GM04503 (cell line): ENCODE measurements at places on chromosomes 7 and 10.
A peak's percentile ranks its signal among the peaks of the same experiment; 100 is the strongest.

DNA sequence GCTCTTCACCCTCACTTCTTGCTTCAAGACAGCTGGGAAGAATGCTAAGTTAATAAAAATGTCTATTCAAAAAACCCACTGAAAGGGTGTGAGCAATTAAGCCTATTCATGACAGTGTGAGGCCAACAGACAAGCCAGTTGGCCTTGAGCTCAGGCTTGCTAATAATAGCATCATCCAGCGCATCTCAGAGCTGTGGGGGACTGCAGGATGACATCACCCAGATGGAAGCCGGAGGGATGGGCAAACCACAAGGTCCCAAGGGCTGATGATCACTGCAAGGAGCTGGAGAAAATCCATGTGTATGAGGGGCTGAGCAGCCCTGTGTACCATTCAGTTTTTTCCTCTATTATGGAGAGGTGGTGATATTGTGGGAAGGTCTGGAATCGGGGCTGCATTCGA lies 770.4 kb downstream of the TNS3 start:
- peak; percentile 96 for DNase-seq

DNA sequence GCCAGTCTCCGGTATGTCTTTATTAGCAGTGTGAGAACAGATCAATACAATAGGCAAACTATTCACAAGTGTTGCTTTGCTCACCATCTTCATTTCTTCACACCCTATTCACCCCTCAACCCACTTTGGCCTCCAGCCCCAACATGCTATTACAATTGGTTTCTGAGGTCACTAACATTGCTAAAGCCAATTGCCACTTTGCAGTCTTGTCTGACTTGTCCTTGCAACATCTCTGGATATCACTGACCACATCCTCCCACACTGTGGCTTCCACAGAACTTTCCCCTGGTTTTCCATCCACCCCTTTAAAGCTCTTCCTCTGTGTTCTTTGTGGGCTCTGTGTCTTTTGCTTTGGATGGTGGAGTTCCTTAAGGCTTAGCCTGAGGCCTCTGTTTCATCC lies 5.2 kb upstream of the APBB1IP start:
- DNase-seq = no peak

GRCh38 chr10:123373591-123373990 lies 219.4 kb downstream of the BUB3 start:
- no peak for DNase-seq

- no peak for DNase-seq
Measured at GRCh38 chr7:2479276-2480069, 3.3 kb upstream of the GRIFIN start.

GRCh38 chr7:158125721-158126120 lies 461.9 kb downstream of the PTPRN2 start:
- no peak for DNase-seq

- DNase-seq = no peak
Measured at GRCh38 chr7:105644937-105645336, 63.6 kb upstream of the EFCAB10 start.

- DNase-seq = no peak
Measured at GRCh38 chr7:95190515-95190914, 133.8 kb downstream of the PON1 start.

DNA sequence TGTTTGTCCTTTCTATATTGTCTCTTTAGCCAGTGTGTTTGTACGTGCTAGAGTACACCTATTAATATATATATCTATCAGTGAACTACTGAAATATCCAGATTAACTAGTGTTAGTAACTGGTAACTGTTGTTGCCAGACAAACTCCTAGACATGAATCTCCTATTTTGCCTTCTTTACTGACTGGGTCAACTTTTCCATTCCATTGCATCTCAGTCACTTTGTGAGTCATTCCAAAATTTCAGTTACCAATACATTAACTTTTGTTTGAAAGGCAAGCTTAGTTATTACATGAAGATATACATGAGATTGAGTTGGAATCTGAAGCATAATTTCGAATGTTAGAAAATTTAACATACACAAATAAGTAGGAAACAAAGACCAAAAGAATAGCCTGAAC lies 51.4 kb downstream of the BTAF1 start:
- peak; percentile 35 for DNase-seq

- DNase-seq = no peak
Measured at GRCh38 chr10:36221101-36221500, 579.0 kb upstream of the FZD8 start.

DNA sequence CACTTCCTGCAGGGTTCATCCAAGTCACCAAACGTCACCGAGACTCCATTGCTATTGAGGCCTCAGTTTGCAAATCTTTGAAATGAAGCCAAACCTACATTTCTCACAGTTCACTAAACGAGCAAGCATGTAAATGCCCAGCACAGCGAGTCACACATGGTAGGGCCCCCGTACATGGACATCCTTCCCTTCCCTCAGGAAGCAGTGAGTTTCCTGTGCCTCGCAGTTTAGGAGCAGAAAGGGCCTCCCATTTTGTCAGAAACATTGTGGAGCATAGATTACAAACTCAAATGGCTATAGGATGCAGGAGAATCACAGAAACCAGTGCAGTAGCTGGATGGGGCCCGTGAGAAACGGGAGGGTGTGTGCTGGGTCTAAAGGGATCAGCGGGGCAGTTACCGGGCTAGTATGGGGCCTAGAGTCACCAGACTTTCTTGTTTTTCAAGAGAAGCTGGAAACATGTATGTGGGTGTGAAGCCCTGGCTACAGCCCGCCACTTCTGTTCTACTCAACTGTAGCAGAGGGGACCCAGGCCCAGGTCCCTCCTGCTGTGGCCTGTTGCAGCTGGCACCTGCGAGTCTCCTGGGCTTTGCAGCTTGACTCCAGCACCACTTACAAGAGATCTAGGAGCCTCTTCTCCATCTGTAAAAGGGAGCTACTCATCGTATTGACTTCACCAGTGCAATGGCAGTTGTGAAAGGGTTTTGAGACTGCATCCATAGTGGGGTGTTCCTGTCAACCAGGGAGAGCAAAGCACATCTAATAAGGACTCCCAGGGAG lies 14.2 kb upstream of the SLC18A3 start:
- no peak for DNase-seq

DNA sequence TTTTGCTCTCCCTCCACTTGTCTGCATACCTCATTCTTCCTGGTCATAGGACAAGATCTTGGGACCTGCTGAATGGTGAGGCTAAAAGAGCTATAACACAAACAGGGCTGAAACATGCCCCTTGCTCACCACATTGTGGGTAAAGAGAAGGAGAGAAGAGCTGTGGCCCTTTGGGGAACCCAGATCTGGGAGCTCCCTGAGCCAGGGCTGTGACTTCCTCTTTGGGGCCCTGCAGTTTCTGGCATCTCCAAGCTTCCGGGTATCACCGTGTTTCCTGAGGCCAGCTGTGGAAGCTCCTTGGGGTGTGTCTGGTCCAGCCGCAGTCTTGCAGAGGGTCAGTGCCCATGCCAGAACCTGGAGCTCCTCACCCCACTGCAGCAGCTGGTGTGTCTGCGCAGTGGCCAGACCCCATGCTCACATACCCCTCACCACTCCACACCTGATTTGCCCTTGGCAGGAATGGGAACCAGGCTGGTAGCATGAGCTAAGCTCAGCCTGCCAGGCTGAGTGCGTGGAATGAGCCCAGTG lies 34.0 kb downstream of the DKK1 start:
- DNase-seq = no peak

DNA sequence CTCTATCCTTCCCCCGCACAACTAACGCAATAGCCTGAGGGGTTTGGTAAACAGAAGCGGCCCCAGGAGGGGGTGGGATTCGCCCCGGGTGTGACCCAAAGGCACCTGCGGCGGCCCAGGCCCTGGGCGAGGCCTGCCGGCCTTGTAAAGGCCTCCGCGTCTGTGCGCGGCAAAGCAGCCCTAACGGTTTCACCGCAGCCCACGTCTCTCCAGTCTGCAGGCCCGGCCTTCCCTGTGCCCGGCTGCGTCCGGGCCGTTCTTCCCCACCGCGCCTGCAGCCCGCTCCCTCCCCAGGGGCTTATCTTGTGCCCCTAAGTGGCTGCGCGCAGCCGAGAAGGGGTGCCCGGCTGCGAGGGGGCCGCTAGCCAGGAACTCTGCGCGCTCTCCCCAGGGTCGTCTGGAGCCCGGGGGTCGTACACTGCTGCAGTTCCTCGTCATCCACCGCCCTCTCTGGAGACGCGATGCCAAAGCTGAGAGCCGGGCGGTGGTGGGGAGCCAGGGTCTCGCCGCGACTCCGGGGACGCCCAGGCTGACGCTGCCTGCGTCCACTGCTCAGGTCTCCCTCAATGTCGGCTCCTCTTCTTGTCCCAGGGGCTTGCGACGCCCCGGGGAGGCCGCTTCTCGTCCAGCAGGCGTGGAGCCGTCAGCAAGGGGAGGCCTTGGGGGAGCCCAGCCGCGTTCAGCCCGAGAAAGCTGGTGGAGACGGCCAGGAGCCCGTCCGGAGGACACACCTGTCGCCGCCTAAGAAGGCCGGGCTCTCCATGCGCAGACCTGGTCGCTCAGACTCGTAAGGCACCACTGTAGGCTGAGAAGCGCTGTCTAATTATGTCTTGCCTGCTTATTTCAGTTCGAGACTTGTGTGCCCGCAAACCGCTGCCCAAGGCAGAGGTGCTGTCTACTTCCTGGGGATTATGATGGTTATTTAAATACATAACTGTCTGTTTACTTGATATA lies 132.3 kb downstream of the SPAG6 start:
- no peak for DNase-seq
